ENCODE measurements at places on chromosomes 11 and 22.

- no peak for DNase-seq
These were observed 1180.0 kb upstream of the TENM4 start for GRCh38 chr11:80620867-80621266.

GRCh38 chr22:37043828-37044538, 7.6 kb upstream of the KCTD17 start:
- DNase-seq, result no peak

DNA sequence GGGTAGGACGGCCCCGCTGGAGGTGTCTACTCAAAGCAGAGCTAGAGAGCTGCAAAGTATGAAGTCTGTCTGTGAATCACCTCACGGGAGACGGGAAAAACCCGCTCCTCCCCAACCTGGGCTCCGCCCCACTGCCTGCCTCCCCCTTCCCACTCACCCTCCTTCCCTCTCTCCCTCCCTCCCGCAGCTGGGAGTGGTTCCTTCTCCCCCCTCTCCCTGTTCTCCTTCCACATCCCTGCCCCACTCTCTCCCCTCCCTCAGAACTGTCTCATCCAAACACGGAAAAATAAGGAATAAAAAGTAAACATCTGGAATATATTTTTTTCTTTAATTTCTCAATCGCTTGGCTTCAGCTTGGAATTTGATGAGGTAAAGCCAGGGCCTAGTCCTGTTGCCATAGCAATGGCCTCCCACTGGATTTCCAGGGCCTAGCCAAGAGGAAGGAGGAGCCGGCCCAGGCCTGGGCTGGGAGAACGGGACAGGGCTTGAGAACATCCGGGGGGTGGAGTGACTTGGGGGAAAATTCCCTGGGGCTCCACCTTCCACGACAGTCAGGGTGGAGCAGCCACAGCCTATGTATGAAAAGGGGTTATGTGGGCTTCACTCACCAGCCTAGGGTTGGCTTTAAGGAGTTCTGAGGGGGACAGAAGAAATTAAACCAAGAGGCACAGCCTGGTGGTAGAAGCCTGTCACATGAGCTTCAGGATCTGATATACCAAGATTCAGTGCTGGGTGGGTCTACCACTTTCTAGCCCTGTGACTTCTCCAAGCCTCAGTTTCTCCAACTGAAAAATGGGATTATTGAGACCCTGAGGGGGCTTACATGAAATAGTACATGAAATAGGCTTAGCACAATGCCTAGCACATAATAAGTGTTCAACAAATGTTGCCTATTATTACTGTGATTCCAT, 2.2 kb downstream of the TNKS1BP1 start:
- no peak for DNase-seq

DNA sequence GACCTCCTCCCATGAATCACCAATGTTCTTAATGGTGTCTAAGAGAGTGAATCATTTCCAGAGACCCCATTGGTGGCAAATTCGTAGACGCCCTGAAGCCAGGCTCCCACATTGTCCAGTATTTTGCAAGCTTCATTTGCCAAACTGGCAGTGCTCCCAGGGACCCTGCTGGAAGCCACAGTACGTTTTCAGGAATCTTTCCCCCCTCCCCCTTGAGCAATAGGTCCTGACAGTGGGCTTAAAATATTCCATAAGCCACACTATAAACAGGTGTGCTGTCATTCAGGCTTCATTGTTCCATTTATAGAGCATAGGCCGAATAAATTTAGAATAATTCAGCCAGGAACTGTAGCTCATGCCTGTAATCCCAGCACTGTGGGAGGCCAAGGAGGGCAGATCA, 125.3 kb downstream of the MORC2 start:
- no peak for DNase-seq

- no peak for DNase-seq
These were observed 510.5 kb upstream of the CCDC179 start for GRCh38 chr11:23370580-23371275.

- DNase-seq, result no peak
These were observed 378.2 kb upstream of the NARS2 start for GRCh38 chr11:78952890-78953289.

DNA sequence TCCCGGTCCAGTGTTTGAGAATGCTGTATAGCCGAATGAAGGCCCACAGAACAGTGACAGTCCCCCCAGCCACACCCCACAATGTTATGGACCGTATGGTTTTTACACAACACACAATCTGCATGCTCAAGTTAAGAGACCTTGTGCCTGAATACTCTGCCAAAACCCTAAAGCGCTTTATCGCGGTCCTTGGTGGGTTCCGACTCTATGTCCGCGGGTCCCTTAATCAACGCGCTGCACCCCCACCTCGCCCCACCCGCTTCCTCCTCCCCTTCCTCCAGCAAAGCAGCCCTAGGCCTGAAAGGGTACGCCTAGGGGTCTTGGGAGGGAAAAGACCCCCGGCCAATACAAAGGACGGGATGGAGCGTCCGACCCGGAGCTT, 442 bp downstream of the COPB1 start:
- peak; percentile 20 for DNase-seq

Measured in activated T-cell treated with anti-CD3 and anti-CD28 coated beads for 4 hours (primary cell).